ENCODE measurements at places on chromosomes 1 and 21.

GRCh38 chr1:241208910-241209379, 148.1 kb downstream of the RGS7 start:
- DNase-seq, result no peak

GRCh38 chr1:53576381-53576801, 117.2 kb downstream of the DMRTB1 start:
- no peak for DNase-seq

- no peak for DNase-seq
Measured at GRCh38 chr1:212549503-212550017, 59.0 kb upstream of the ATF3 start.

DNA sequence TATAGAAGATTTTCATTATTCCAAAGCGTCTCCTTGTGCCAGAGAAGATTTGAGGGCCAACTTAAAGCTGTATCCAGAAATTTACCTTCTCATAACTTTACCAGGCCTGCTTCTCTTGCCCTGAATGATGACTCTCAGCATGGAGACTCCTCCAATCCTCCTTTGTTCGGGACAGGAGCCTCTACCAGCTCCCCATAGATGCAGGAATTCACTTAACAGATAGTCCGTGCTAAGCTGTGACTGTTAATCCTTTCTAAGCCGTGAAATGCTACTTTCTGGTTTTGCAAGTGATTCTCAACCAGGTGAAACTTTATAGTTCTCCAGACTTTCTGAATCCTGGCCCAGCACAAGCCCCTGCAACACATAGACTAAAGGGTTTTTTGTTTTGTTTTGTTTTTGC, 31.8 kb upstream of the KCND3 start:
- DNase-seq, result no peak

- DNase-seq, result no peak
Measured at GRCh38 chr1:8545078-8545477, 227.2 kb downstream of the SLC45A1 start.

GRCh38 chr21:36744560-36745231, 45.8 kb downstream of the SIM2 start:
- DNase-seq, result no peak
